ENCODE measurements at places on chromosomes 5 and 9.

DNA sequence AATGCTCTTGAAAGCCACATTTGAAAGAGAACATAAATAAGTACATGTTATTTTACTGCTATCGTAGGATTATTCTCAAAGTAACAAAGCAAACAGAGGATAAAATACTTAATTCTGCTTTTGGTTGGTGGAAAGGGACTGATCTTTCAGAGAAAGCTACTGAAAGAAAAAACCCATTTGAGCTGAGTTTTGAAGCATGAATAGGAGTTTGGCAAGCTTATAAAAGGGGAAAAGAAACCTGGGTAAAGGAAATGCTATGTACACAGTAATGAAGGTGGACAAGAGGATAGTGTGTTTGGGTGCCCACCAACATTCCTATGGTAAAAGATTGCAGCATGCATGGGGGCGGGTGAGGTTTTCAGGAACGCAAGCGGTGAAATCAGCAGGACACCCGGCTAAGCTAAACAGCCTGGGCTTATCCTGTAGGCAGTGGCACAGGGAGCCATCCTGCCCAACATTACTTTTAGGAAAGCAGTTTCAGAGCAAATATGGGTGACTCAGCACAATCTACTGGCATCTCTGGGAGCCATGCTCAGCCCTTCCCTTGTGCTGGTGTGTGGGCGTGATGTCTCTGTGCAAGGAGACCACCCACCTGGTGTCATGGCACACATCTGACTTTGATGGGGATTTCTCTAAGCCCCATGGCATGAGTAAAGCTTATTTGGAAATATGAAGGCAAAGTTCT, 673.9 kb upstream of the KLF4 start:
- DNase-seq: no peak

DNA sequence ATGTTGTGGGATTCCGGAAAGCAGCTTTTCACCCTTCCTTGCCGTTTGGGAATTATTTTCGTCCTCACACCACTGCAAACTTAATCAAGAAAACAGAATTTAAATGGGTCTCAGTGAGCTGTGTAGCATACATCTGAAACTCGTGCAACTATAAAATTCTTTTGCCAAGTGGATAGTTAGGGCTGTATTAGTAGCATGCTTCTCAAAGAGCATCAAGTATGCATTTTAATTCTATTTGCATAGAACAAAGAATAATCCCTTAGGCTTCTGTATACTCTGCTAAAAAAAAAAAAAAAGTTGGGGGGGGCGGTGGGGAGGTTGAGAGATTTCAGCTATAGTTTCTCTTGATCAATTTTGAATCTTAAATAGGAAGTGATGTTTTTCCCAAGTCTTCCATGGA, 11.8 kb upstream of the APBA1 start:
- no peak for DNase-seq

- no peak for DNase-seq
Measured at GRCh38 chr5:135308752-135309151, 90.3 kb downstream of the MACROH2A1 start.

- DNase-seq: peak; percentile 3
Measured at GRCh38 chr5:150129813-150130492, 25.7 kb downstream of the PDGFRB start.

DNA sequence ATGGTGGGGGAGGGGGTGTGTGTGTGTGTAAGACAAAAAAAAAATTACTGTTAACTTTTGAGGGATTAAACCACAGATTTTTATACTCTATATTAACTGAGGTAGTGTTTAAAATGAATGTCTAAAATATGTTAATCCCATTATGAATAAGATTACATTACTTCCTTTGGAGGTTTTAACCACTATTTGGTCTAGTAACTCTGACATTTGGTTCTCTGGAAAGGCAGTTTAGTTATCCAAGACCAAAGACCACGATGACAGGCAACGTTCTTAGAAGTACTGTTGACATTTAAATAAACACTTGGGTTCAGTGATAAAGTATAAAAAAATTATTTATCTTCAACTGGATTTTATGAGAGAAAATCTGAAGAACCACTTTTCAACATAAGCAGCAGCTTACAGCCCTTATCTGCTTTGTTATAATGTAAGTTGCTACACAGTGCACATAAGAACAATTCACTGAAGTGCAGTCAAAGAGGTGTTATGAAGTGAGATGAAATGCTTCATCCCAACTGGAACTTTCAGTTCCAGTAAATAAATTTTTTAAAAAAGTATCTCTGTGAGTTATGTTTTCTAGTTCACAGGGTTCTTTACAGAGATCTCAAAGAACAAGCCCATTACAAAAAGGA, 94.5 kb downstream of the OSMR start:
- no peak for DNase-seq
